ENCODE measurements at places on chromosomes 13 and 19.

- no peak for DNase-seq
These were observed 7.0 kb downstream of the POU4F1 start for GRCh38 chr13:78596399-78596735.

GRCh38 chr19:50952910-50953309, at the start of gene KLK5:
TSS of gene KLK5 (minus strand) at chr19:50953038. CDS start at chr19:50952657, 381 bp downstream.
- DNase-seq, result no peak

- peak; percentile 70 for DNase-seq
These were observed 4.9 kb upstream of the ZFP36 start for GRCh38 chr19:39401549-39402345.

- DNase-seq, result no peak
These were observed 3.7 kb downstream of the REXO1 start for GRCh38 chr19:1844513-1845124.

DNA sequence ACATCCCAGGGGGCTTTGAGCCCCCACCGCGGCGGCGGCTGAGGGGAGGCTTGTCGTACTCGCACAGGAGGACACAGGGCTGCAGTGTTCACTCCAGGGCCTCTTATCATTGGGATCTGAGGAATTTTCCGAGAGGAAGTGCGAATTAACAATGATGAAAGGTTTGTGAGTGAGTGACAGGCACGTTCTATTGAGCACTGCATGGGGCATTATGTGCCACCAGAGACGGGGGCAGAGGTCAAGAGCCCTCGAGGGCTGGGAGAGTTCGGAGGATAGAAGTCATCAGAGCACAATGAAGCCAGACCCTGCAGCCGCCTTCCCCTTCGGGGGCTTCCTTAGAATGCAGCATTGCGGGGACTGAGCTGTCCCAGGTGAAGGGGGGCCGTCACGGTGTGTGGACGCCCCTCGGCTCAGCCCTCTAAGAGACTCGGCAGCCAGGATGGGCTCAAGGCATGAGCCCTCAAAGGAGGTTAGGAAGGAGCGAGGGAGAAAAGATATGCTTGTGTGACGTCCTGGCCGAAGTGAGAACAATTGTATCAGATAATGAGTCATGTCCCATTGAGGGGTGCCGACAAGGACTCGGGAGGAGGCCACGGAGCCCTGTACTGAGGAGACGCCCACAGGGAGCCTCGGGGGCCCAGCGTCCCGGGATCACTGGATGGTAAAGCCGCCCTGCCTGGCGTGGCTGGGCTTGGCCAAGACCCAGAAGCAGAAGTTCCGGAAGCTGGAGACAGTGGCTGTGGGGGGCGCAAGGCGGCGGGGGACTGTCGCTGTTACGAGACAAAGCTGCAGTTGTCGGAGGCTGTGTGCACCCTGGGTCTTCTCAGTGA, 53.9 kb downstream of the MCF2L start:
- DNase-seq, result no peak

GRCh38 chr19:16590876-16591802, 18.9 kb upstream of the SLC35E1 start:
- no peak for DNase-seq

GRCh38 chr13:90448466-90449037, 898.9 kb upstream of the MIR17HG start:
- DNase-seq, result no peak

DNA sequence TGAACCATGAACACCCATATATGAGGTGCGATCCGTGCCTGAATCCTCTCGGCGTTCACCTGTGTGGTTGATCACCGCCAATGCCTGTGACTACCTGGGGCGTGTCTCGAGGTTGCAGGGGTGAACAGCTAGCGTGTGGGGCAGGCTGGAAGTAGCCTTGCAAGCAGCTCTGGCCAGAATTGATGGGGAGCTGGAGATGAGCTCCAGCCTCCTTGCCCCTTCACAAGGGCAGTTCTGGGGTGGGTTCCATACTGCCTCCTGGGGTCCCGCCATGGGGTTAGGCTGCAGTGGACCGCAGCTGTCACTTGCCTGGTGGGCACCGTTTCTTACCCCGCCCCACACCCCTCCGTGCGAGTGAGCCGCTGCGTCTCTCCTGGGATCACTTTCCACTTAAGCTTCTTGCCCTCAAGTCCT, 154.5 kb upstream of the SOX1 start:
- no peak for DNase-seq

GRCh38 chr19:13700621-13701020, 63.7 kb upstream of the MRI1 start:
- no peak for DNase-seq

DNA sequence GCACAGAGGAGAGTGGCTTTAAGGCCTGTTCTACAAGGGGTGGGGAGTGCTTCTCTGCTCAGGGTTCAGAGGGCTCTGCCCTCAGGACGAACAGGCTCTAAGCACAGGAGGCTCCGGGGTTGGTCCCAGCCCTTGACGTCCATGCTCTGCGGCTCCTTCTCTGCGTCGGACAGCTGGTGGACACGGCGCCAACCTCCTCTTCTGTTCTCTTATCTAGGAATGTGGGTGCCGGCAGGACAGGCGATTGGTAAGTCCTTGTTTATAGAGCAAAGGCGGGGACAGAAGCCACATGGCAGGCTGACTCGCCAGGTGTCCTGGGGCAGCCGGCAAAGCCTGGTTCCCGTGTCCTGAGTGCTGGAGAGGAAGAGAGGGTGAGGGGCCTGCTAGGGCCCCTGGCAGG, 8.4 kb upstream of the RPS15 start:
- no peak for DNase-seq

GRCh38 chr13:113159701-113160100, 1.3 kb downstream of the PROZ start:
- no peak for DNase-seq

DNA sequence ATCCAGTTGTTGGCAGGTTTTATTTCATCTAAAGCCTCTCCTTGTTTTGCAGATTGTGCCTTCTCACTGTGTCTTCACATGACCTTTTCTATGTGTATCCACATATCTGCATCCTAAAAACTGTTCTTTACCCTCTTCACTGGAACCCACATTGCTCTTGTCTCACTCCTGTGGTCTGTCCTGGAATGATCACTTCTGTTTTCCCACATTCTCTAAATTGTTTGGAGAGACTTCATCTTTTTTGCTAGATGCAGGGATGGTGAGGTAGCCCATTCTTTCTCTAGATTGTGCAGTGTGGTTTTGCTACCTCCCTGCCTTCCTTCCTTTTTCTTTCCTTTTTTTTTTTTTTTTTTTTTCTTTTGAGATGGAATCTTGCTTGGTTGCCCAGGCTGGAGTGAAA, 608.6 kb upstream of the MIR17HG start:
- no peak for DNase-seq

- no peak for DNase-seq
These were observed 765.6 kb downstream of the DIAPH3 start for GRCh38 chr13:59398127-59398526.

- DNase-seq, result no peak
These were observed 37.0 kb downstream of the CERS4 start for GRCh38 chr19:8245869-8246835.

- DNase-seq, result no peak
These were observed 977.0 kb upstream of the SLC10A2 start for GRCh38 chr13:104043184-104043583.

GRCh38 chr13:111318386-111318785, 2.1 kb upstream of the TEX29 start:
- no peak for DNase-seq

GRCh38 chr13:28336193-28336657, 158.7 kb downstream of the FLT1 start:
- no peak for DNase-seq

GRCh38 chr13:32247887-32248286, 67.3 kb downstream of the ZAR1L start:
- DNase-seq, result no peak

- DNase-seq, result no peak
These were observed 19.4 kb downstream of the NKPD1 start for GRCh38 chr19:45141203-45141900.

DNA sequence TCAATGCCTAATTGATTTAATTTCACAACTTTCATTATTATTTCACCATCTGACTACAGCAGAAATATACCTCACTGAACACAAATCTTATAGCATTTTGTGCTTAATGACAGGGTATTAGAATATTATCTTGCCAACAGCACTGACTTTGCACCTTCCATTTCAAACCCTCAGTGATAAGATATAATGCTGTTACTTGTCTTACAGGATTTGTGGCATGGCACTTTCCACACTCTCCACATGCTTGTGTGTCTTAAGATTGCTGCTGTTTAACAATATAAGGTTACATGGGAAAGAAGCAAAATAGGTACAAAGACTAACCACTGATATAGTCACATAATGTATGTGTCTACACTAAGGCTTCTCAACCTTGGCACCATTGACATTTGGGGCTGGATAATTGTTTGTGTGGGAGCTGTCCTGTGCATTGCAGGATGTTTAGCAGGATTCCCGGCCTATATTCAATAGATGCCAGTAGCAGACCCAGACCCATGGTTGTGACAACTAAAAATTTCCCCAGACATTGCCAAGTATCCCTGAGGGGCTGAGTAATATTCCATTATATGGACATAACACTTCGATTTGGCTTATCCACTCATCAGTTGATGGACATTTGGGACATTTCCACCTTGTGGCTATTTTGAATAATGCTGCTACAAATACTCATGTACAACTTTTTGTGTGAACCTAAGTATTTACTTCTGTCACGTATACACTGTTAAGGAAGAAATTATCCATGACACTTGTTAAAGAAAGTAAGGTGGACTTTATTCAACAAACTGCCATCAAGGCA, 5.7 kb upstream of the DIAPH3 start:
- no peak for DNase-seq

Measured in activated T-cell treated with anti-CD3 and anti-CD28 coated beads for 1 hour (primary cell).